ENCODE measurements at places on chromosomes 13 and 19.

DNA sequence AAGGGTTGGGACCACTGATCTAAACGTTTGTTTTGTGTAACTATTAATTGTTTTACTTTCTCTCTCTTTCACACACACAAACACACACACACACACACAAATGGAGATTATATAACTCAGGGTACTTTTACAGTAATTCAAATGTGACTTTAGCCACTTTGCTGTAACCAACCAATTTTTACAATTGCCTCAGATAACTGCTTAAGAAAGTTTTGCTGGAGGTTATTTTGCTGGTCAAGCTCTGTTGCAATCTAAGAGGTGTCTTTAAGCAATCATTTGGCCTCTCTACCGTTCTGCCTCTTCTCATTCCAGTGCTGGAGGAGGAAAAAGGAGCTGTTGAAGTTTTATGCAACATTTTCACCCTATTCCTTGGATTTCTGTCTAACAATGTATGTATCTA is 63.0 kb downstream of the TBC1D4 start:
- DNase-seq, result no peak

DNA sequence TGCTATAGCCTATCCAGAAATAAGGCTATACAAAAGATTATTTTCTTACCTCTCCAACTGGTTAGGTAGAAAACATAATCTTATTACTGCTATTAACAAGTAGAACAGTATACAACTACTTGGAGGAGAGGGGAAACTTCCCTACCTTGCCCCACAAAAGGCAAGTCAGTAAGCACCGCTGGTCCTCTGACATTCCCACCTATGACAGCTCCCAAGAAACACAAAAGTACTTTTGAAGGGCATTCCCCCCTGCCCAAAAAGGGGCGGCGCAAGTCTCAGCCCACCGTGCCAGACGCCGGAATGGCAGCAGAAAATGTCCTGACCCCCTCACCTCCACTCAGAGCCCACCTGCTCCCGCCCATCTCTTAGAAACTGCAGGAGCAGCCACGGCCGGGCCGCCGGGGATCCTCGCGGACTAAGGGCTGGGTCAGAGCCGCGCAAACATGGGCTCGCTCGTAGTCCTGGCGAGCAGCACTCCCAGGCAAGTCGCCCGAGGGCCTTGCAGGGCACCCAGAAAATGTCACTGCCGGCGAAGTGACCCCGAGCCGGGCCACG is 437 bp downstream of the SUCLA2 start:
- DNase-seq, result peak; percentile 29

- DNase-seq, result no peak
Observed at GRCh38 chr19:17538684-17539237, 16.7 kb upstream of the COLGALT1 start.

DNA sequence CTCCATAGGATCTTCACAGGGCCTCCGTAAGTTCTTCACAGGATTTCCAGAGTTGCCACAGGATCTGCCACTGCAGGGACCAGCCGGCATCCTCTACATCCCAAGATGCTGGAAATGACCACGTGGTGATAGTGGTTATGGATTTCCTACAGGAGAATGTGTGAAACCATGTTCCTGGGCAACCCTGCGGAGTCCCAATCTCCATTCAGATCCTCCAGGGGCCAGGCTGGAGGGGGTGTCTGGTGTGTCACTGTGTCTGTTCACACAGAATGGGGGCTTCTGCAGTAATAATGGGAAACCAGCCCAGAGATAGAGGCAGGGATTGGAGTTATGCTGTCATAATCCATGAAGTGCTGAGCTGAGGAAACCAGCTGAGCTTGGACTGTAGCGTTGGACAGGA is 8.6 kb downstream of the LILRA6 start:
- no peak for DNase-seq

DNA sequence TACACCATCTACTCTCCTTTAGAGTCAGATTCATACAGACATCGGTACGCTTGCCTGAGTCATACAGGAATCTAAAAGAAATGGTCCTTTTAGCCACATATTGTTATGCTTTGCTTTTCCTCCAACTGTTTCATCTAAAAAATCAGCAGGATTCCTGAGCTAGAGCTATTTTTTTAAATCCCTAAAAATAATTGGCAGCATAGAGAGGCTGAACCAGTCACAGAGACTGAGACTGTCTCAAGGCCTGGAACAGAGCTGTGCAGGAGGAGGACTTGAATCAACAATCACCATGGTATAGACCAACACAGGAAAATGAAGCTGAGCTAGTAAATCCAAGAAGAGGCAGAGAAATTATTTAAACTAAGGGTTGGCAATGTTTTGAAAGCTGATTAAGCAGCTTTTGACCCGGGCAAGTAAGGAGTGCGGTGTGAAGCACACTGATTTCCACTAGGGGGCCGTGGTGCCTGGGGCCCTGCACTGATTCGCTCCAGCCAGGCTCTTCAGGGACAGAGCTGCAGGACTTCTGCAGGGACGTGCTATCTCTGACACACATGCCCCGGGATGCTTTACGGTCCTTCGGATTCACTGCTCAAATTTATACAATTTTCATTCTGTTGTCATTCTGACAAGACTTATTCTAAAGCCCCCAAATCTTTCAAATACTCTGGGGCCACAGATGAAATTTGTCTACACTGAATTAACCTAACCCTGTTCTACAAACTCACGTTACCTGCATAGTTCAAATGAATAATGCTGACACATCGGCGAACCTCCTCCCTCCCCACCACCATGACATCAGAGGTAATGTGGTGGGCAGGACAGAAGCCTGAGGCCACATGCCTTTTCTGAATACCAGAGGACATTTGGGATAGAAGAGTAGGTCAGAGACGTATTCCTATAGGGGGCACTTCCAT is 87.6 kb upstream of the SLC15A1 start:
- DNase-seq, result peak; percentile 17

- no peak for DNase-seq
Observed at GRCh38 chr13:44465318-44465717, 91.7 kb downstream of the SERP2 start.

DNA sequence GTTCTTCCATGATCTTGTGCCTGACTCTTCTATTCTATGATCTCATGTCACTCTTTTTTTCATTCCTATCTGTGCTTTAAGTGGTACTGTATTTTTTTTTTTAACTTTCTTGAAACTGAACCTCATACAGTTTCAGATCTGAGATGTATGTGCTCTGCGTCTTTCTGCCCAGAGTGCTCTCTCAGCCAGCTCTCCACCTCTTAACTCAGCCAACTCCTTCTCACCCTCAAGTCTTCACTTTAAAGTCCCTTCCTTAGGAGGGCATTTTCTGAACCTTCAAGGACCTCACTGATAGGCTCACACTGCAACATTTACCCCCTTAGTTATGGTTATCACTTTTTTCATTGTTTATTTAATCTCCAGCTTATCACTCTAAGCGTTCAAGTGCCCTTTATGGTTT is 158.7 kb downstream of the IRS2 start:
- no peak for DNase-seq

DNA sequence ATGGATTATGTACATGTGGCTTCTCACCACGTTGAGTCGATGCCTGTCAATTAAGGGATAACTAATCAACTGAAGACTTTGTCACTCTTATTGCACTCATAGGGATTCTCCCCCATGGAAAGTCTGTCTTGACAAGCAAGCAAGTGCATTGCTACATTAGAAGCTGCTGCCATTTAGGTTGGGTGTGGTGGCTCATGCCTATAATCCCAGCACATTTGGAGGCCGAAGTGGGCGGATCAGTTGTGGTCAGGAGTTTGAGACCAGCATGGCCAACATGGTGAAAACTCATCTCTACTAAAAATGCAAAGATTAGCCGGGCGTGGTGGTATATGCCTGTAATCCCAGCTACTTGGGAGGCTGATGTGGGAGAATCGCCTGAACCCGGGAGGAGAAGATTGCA is 18.3 kb upstream of the ZNF846 start:
- DNase-seq, result no peak

DNA sequence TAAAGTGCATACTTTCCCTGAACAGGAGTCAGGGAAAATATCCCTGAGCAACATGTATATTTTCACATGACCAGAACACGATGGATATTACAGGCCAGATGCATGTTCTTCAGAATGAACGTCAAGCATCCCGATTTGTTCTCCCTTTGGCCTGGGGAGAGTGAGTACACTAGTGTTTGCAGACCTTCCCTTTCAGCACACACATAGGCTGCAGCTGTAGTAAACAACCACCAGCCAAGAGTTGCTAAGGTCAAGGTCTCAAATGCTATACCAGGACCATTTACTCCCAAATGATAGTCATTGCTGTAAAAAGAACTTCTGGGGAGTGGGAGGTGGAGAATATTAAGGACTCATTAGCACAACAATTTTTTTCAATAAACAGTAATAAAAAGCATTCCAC is 3.0 kb downstream of the KLF12 start:
- DNase-seq, result no peak

GRCh38 chr13:86399572-86399971 is 600.4 kb upstream of the SLITRK6 start:
- DNase-seq, result no peak

GRCh38 chr13:29903996-29904395 is 53.6 kb upstream of the UBL3 start:
- no peak for DNase-seq

GRCh38 chr13:108834193-108834592 is 204.8 kb downstream of the MYO16 start:
- no peak for DNase-seq

GRCh38 chr19:12721656-12722565 is 1.8 kb downstream of the TNPO2 start:
- no peak for DNase-seq

DNA sequence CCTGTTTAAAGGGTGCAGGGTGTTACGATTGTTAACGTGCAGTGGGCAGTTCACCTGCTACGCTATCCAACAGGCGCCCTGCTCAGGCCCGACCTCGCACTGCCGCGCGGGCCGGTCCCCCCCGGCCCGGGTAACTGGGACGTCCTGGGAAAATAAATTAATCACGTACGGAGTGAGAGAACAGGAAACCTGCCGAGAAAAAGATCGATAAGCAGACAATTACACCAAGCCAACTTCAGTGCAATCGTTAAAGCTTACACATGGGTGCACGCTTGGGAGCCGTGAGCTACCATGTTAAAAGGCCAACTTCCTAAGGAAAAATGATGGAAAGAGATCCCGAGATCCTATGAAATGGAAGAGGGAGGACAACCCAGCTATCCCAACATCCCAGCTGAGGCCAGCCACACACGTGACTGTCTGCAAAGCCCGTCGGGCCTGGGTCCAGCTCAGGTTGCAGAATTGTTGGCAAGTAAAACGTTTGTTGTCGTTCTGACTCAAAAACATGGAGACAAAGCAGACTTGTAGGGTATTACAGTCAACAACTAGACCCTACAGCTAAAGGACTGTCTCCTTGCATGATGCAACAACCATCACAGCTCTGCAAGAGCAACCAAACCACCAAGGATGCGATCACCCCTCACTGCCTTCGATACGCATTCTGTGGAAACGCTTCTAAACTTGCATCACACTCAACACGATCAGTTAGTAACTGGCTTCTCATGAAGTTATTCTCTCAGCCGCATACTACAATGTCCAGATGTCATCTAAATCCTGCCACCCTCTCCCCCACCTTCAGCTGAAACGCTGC is 741 bp upstream of the TUBGCP3 start:
- DNase-seq, result no peak

GRCh38 chr13:80199585-80200292 is 141.2 kb downstream of the SPRY2 start:
- no peak for DNase-seq

GRCh38 chr13:72217142-72217541 is 350.1 kb upstream of the DACH1 start:
- no peak for DNase-seq

DNA sequence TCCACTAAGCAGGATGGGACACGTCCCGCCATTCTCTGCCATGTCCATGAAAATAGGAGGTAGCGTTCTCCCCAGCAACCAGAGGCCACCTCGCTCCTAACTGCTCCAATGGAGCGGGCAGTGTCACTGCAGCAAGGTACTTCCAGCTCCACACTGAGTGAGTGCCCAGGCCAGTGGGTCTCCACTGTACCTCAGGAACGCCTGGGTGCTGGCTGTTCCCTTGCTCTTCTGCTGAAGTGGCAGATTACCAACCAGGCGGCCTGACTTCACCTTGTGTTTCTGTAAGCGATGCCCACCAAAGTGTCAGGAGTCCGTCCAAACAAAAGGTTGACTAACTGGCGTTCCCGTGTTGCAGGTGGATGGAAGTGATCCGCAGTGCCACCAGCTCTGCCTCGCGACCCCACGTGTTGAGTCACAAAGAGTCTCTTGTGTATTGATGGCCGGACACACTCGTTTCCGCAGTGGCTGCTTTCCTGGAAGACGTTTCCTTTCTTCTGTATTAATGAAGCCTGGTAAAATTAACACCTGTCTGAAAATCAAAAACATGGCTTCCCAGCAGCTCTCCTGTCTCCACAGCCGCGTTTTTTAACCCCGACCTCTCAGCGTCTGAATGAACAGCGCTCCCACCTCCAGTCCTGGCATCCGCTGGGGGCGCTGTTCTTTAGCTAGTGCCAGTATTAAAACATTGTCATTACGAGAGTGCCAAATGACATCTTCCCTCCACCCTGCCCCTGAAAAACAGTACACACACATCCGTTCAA is 128.8 kb downstream of the STK24 start:
- DNase-seq, result no peak

DNA sequence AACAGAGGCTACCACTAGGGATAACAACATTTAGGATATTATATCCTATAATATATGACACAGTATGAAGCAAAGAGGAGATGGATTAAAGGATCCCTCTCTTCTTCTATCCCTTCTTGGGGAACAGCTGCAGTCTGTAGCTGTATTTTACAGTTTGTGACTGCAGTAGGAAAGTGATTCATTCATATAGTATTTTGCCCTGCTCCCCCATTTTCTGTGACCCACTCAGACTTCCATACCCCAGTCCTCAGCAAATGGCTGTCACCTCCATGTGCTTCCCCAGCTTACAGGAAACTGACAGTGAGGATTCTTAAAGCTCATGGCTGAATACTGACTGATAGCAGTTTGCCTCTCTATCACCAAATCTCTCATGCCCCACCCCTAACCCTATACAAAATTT is 27.5 kb downstream of the MICU2 start:
- DNase-seq, result no peak

GRCh38 chr19:6211632-6212402 is 68.0 kb downstream of the MLLT1 start:
- no peak for DNase-seq

- DNase-seq, result no peak
Observed at GRCh38 chr19:42204664-42205063, 12.8 kb downstream of the DEDD2 start.

DNA sequence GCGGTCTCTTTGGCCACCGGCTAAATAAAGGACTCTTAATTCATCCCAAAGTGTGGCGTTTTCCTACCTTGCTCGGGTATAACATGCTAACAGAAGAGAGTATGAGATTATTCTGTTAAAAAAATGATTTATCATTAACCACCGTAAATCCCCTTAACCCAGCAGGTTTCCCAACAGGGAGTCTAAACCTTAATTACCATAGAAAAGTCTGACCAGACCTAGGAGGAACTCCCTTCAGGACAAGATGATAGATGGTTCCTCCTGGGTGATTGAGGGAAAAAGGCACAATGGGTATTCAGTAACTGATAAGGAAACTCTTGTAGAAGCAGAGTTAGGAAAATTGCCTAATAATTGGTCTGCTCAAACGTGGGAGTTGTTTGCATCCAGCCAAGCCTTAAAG is 193.7 kb downstream of the ZNF737 start:
- no peak for DNase-seq
